Astrocyte of the hippocampus (primary cell): ENCODE measurements at places on chromosomes 11 and 22.
A peak's percentile ranks its signal among the peaks of the same experiment; 100 is the strongest.

- no peak for DNase-seq
Measured at GRCh38 chr11:36141196-36141953, 147.8 kb downstream of the COMMD9 start.

DNA sequence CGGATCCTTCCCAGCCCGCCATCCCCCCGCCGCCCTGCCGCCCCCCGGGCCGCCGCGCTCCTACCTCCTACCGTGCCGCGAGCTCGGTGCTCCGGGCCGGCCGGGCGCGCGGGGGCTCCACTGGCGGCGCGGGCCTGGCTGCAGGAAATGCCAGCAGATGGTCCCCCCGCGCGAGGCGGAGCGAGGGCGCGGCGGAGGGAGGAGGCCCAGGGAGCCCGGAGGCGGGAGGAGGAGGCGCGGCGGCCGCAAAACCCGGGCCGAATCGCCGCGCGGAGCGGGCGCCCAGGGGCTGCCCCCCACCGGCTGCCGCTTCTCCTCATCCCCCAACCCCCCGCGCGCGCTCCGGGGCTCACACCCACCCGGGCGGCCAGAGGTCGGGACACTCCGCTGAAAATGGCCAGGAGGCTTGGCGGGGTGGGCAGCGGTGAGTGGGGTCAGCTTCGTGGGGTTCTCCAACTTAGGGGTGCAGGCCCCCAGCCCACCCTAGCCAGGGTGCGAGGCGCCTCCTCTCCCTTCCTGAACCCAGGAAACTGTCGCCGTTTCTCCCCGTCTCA, at the start of gene OSBPL5:
Gene OSBPL5 (minus strand): TSS at position 159 of the 554 bp plus-strand sequence. CDS start 36,162 bp downstream, outside the sequence.
- peak; percentile 88 for DNase-seq

GRCh38 chr22:50730013-50730891, 7.8 kb upstream of the ACR start:
- peak; percentile 13 for DNase-seq

- DNase-seq, result peak; percentile 26
Measured at GRCh38 chr11:106137061-106137460, 59.6 kb downstream of the AASDHPPT start.

- DNase-seq, result no peak
Measured at GRCh38 chr11:7592711-7593110, 78.9 kb downstream of the PPFIBP2 start.

- no peak for DNase-seq
Measured at GRCh38 chr11:117483372-117483771, 155.7 kb downstream of the CEP164 start.

GRCh38 chr22:20834206-20834605, 24.4 kb downstream of the PI4KA start:
- DNase-seq, result no peak

DNA sequence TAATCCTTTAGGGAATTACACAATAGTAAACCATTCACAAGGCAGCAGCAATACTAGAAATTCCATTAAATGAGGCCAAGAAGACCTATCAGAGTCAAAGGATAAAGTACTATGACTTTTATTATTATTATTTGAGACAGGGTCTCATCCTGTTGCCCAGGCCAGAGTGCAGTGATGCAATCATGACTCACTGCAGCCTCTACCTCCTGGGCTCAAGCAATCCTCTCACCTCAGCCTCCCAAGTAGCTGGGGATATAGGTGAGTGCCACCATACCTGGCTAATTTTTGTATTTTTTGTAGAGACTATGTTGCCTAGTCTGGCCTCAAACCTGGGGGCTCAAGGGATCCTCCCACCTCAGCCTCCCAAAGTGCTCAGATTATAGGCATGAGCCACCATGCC, 51.8 kb downstream of the TTC28 start:
- DNase-seq, result no peak

- peak; percentile 78 for DNase-seq
Measured at GRCh38 chr22:27318516-27318915, 483.0 kb downstream of the MN1 start.

DNA sequence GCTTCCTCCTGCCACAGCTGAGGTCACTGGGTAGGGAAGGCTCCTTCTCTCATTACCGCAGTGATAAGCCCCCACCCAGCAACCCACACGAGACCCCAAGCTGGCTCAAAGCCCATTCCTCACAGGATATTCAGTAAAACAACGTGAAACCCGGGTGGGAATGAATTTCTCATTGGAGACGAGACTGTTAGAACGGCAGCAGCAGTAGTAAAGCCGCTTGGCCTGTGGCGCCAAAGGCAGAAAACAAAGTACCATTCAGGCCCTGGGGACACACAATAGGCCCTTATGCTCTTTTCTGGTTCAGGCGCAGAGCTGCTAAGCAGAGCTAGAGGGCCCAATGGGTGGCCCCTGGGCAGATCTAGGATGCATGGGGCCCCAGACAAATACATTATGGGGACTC, 45.3 kb downstream of the PC start:
- DNase-seq, result no peak

DNA sequence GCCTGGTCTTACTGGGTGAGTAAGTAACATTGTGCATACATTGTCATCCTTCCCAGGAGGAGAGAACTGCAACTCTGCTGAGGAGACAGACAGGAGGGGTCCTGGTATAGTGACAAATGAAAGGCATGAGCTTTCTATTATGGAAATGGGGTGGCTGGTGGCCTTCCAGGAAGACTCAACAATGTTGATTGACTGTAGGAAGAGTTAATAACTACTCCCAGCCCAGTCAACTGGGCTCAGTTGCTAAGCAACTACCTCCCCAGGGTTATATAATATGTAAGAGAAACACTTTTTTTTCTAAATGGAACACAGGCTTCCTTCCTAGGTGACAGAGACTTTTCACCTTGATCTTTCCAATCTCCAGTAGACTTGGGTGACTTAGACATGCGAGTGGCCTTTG, 28.2 kb downstream of the SEZ6L start:
- no peak for DNase-seq

- DNase-seq, result no peak
Measured at GRCh38 chr22:34501366-34501965, 564.5 kb upstream of the ISX start.

- DNase-seq, result no peak
Measured at GRCh38 chr11:58495906-58496305, 12.0 kb downstream of the OR5B21 start.

DNA sequence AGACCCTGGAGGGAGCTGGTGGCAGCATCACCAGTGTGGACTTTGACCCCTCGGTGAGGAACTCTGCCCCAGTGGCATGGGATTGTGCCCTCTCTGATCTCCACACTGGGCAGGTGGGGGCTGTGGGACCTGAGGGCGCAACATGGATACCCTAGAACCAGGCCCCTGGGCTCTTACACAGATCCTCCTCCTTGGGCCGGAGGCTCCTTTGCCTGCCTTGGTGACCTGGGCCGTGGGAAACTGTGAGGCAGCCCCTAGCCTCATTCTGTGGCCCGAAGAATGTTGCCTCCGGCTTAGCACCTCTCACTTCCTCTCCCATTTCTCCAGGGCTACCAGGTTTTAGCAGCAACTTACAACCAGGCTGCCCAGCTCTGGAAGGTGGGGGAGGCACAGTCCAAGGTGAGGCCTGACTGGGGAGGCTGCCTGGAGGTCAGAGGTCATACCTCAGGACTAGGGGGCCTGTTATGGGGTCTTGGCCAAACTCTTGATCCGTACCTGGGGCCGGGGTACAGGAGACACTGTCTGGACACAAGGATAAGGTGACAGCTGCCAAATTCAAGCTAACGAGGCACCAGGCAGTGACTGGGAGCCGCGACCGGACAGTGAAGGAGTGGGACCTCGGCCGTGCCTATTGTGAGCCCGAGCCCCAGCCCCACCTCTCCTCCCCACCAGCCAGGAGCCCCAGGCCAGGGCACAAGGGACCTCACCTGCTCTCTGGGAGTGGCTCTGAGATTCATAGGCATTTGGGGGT, 12.2 kb downstream of the ATG16L2 start:
- no peak for DNase-seq

DNA sequence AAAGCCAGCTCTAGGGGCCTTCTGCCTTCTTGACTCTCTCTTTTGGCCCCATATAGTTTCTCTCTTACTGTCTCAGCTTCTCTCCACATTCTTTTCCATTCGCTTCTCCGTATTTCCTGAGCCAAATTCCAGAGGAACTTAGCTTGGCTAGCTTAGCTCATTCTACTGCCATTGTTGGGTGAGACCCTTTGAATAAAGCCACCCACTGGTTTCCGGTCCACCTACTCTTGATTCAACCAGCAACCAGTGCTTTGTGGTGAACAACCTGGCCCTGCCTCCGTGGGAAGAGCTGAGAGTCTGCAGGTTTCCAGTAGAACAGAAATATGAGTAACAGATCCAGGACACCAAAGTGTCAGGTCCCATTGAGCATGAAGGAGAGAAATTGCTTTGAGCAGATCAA, 81.3 kb upstream of the ARHGAP20 start:
- DNase-seq, result peak; percentile 39

GRCh38 chr22:21621025-21621424, 8.8 kb downstream of the YDJC start:
- DNase-seq, result no peak

- peak; percentile 89 for DNase-seq
Measured at GRCh38 chr22:32623943-32624342, 149.3 kb downstream of the FBXO7 start.

- DNase-seq, result no peak
Measured at GRCh38 chr22:24994070-24994763, 41.7 kb downstream of the KIAA1671 start.

- no peak for DNase-seq
Measured at GRCh38 chr22:39229688-39230260, 15.0 kb downstream of the PDGFB start.

DNA sequence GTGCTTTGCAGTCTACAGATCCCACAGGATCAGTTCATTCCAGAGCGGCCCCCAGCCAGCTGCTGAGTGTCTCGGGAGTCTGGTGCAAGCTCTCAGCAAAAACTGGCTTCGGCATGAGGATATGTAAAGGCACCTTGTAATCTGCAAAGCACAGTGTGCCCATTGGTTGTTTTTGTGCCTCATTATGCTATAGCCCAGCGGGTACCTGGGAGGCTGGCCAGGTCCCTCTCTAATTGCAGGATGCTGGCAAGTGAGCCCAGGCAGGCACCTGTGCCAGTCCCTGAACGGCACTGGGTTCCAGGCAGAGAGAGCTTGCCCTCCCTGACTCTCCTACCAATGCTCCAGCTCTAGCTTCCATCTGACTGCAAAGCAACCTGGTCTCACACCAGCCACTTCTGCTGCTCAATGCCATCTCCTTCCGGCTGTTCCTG, 128.7 kb downstream of the DSCAML1 start:
- DNase-seq, result no peak

- DNase-seq, result peak; percentile 70
Measured at GRCh38 chr11:62245271-62245753, 3.3 kb downstream of the SCGB1D2 start.

DNA sequence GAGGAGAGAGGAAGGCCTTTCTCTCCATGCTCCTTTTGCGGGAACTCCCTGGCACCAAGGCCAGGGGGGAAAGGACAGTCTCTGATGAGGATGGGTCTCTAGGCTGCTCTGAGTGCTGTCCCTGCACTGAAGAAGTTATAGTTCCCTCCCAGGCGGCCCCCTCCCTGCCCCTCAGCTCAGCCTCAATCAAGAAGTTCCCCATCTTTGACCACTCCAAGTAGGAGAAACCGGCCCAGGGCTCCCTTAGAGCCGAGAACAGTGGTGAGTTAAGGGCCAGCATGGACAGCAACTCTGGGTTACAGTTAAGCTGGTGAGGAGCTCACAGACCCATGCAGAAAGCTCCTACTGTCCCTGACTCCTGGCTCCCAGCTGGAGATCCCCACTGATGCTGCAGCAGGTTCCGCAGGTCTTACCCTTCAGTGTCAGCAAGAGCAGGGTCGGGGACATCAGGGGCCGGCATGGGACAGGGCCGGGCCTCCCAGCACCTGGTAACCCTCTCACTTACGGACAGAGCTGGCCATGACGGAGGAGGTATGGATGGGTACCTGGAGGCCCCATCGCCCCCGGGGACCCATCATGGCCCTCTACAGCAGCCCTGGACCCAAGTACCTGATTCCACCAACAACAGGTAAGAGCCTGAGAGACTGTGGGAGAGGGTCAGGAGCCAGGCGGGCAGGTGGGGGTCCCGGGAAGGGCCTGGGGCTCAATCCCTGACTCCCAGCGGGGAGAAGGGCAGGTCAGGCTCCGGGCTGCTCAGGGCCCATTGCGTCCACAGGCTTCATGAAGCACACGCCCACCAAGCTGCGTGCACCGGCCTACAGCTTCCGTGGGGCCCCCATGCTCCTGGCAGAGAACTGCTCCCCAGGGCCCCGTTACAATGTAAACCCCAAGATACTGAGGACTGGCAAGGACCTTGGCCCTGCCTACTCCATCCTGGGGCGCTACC, 4.2 kb downstream of the SCGB1C1 start:
- no peak for DNase-seq

DNA sequence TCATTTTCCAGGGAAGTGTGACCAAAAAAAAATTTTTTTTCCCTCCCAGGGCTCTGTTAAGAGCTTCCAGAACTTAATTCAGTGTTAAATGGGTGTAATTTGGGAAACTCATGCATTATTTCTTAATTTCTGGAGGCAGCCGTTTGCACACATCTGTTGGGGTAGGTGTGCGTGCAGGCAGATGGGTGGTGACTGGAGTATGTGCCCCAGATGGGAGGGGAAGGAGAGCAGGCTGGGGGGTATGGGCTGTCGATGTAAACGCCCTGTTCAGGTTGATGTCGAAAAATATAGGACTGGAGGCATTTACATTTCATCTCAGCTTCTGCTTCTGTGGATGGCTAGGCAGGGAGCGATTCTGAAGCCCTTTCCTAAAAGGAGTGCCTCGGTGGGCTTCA, 13.7 kb upstream of the SHISAL1 start:
- no peak for DNase-seq

DNA sequence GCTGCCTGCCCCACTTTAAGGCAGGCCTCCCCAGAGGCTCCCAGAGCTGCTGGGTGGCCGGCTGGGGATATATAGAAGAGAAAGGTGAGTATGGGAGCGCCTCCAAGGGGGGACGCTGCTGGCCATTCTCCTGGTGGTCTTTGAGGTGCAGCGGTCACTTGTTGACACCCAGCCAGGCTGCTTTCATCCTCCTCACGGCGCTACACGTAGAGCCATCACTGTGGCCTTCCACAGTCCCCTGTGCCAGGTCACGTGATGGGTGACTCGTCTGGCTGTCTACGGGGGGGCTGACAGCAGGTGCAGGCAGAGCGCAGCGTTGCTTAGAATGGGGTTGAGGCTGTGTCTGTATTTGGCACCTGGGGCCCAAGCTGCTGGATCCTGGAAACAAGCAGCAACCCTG, 1.9 kb downstream of the ACR start:
- no peak for DNase-seq

- DNase-seq, result no peak
Measured at GRCh38 chr22:39985383-39986035, 9.2 kb upstream of the FAM83F start.

- DNase-seq, result no peak
Measured at GRCh38 chr22:28348613-28349609, 330.7 kb downstream of the TTC28 start.

- DNase-seq, result no peak
Measured at GRCh38 chr11:66432597-66432996, 6.1 kb downstream of the MRPL11 start.

GRCh38 chr11:73810637-73811036, 23.0 kb downstream of the MRPL48 start:
- DNase-seq, result peak; percentile 38

- no peak for DNase-seq
Measured at GRCh38 chr11:124886476-124886875, 11.2 kb downstream of the ROBO4 start.
